Activated CD4-positive, alpha-beta memory T cell treated with anti-CD3 and anti-CD28 coated beads for 36 hours (primary cell): ENCODE measurements at places on chromosomes 1 and 21.

GRCh38 chr1:38344716-38345115, 298.1 kb upstream of the POU3F1 start:
- peak; percentile 56 for DNase-seq

GRCh38 chr1:95926331-95926730, 692.3 kb downstream of the RWDD3 start:
- DNase-seq, result no peak

DNA sequence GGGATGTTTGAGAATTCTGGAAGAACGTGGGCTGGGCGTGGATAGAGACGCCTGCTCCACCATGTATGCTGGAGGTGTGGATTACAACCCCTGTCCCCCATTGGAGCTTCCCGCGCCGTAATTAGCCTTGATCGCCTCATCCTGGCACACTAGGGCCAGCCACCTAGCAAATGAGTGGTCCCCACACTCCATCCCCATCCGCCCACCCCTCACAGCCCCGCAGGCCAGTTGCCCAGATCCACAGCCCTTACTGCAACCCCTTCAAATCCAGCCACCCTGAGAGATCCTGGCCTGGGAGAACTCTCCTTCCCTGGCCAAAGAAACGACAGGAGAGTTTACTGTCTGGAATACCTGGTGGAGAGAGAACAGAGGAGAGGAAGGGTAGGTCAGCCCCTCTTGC, 375 bp upstream of the GJA4 start:
- no peak for DNase-seq

GRCh38 chr1:73537400-73537799, 660.6 kb downstream of the LRRIQ3 start:
- no peak for DNase-seq

DNA sequence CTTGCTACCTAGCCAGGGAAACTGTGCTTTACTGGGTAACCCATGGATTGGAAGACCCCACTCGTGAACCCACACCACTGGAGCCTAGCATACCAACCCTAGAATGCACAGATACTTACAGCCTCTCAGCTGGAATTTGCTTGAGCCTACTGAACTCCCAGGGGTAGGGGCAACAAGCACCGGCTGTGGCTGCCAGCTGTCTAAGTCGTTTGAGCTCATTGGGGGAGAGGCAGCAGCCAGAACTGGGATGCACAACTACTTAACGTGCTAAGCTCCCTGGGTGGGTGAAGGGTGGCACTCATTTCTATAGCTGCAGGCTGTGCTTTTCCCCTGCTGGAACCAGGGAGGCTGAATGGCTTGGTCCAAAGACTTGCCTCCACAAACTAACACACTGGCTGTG, 212.4 kb downstream of the ZNF648 start:
- no peak for DNase-seq

DNA sequence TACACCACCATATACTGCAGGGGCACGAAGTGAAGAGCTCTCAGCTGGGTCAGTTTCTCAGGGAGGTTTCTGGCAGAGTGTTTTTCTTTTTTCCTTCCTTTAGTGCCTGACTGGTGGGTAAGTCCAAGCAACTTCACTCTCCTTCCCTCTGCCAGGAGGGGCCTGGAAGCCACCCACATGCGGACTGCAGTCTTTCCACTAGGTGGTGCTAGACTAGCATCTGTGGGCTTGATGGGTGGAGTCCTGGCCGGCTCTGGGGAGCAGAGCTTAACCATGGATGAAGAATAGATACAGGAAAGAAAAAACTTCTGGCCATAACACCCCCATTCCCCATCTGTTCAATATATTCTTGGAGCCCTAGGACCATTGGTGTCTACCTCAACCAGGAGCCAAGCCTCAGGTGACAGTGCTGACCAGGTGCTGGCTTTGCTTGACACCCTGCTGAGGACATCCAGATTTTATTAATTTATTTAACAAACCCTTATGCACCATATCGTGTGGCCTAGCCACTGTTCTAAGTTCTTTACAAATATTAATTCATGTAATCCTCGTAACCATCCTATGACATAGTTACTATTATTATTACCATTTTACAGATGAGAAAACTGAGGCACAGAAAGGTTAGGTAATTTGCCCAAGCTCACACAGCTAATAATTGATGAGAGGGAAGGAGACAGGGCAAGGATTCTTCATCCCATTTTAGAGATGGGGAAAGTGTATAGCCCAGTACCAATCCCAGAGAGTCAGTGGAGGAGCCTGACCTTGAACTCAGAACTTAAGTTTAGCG, 126.7 kb upstream of the CSF3R start:
- peak; percentile 61 for DNase-seq

DNA sequence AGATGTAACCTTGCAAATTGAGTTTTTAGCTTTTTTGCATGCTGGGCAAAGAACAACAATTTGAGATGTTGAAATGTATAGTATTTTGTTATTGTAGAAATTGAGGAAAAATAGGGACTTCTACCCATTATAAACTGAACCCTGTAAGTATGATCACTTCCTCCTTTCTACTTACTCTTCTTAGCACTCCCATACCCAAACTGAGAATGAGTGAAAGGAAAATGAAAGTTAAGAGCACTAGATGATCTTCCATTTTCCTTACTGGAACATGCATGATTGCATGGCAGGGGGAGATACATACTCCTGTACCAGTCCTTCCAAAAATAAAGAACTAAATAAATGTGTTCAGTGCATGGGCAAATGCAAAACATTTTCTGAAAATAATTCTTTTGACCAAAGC, 107.4 kb upstream of the KIAA1614 start:
- no peak for DNase-seq

GRCh38 chr1:199282751-199283305, 644.0 kb downstream of the PTPRC start:
- no peak for DNase-seq

GRCh38 chr1:119968068-119968492, 71.8 kb upstream of the ADAM30 start:
- DNase-seq, result peak; percentile 89

- DNase-seq, result no peak
Measured at GRCh38 chr1:154829062-154829461, 41.0 kb downstream of the KCNN3 start.

DNA sequence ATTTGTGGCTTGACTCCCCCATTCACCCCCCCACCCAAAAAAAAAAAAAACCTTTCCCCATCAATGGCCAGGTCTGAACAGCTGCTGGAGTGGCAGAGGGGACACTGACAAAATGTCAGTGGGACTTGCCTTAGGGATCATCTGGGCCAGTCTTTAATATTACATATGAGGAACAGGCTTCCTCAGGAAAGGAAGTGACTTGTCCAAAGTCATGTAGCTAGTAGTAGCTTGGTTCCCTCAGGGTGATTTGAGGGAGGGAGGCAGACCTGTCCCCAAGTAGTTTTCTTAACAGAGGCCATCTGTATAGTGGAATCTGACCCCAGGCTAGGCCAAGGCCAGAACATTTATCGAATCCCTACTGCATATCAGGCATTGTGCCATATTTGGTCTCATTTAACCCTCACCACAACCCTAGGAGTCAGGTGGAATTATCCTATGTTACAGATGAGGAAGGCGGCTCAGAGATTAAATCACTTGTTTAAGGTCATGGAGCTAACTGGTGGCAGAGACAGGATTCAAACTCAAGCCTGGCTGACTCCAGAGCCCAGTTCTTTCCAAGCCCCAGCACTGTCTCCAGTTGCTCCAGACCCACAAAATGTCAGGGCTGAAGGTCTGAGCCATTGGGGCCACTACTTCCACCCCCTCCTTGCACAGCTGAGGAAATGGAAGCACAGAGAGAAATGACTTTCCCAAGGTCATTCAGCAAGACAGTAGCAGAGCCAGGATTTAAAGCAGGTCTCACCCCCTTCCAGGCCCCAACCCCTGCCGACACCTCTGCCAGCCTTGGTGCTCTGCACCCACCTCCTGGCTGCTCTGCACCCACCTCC, 10.4 kb downstream of the ZBTB7B start:
- DNase-seq, result no peak

GRCh38 chr1:25550683-25551310, 7.4 kb downstream of the LDLRAP1 start:
- DNase-seq, result no peak

- DNase-seq, result no peak
Measured at GRCh38 chr1:113981962-113982931, 3.0 kb downstream of the OLFML3 start.

GRCh38 chr1:5415606-5416005, 576.6 kb downstream of the NPHP4 start:
- no peak for DNase-seq

DNA sequence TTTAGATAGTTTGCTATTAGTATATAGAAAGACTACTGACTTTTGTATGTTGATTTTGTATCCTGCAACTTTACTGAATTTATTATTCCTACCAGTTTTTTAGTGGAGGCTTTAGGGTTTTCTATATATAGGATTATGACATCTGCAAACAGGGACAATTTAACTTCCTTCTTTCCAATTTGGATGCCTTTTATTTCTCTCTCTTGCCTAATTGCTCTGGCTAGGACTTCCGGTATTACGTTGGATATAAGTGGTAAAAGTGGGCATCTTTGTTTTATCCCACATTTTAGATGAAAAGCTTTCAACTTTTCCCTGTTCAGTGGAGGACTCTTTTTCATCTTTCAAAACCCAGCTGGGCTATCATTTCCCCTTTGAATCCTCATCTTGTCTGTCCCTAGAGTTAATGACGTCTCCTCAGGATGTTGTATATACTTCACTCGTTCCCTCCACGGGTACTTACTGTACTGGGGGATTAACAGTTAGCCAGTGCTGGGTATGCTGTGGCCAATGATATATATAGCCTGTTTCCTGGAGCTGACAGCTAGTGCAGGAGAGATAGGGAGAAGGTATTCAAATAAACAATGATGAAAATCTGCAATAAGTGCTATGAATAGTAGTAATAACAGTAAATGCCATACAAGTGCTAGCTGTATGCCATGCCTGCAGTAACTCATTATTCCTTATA, 9.8 kb downstream of the ACOT11 start:
- DNase-seq, result no peak

GRCh38 chr1:94143809-94144176, 22.8 kb upstream of the ABCA4 start:
- no peak for DNase-seq

DNA sequence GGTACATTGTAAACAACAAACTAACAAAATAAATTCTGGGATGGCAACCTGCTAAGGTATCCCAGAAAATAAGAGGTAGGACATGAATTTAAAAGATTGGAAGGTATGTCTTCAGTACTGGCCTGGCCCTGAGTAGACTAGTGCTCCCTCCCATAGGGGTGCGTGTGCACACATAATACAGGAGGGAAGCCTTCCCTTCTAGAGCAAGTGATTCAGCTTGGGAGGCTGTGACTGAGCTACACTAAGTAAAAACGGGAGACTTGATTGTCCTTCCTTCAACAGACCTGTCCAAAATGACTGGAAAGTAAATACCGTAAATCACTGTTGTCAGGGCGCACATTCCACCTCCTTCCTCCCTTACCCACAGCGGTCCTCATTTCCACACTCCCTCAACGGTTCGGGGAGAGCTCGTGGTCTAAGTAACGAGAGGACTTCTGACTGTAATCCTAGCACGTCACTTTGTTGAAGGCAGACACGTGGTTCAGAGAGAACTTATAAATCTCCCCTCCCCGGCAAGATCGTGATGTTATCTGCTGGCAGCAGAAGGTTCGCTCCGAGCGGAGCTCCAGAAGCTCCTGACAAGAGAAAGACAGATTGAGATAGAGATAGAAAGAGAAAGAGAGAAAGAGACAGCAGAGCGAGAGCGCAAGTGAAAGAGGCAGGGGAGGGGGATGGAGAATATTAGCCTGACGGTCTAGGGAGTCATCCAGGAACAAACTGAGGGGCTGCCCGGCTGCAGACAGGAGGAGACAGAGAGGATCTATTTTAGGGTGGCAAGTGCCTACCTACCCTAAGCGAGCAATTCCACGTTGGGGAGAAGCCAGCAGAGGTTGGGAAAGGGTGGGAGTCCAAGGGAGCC, at the start of gene TGFB2:
Gene TGFB2, plus strand, starts transcription at position 523 of the 859 bp plus-strand sequence. CDS start 1,366 bp downstream, outside the sequence.
- peak; percentile 28 for DNase-seq

- DNase-seq, result no peak
Measured at GRCh38 chr1:56336982-56337381, 242.4 kb downstream of the PLPP3 start.

- no peak for DNase-seq
Measured at GRCh38 chr1:11294951-11295350, 22.0 kb downstream of the UBIAD1 start.

DNA sequence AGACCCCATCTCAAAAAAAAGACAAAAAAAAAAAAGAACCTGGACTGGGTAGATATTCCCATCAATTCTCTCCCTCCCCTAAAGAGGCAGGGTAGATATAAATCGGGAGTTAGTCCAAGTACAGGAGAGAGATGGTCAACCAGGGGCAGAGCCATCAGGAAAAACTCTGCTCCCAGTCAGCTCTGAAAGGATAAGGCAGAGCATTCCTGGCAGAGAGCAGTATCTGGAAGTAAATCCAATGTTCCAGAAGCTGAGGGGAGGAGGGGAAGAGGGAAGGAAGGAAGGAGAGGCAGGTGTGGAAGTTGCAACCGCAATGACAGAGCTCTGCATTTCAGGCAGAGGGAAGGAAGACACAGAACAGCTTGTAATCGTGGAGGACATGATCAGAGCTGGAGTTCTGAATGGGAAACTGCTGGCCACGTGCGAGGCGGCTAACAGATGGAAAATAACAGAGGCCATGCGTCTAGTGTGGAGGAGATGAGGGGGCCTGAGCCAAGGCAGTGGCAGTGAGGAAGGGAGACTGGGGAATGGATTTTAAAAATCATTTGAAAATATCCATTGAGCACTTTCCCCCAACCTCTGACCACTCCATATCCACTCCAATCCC, 15.3 kb upstream of the VWA5B1 start:
- no peak for DNase-seq

DNA sequence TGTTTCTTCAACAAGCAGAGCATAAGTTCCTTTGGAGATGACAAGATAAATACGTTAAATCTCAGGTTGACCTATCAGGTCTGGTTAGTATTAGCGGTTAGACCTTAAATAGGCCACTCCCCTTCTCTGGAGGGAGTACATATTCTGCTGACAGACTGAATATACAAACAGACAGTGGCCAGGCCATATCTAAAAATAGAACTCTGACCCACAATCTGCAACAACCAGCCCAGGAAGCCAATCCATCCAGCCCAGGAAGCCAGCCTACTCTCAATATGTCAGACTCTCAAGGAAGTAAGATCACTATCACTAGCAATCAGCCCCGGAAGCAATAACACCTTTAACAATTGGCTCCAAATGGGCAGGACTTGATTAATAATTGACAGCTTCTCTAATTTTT, 6.7 kb downstream of the IL20 start:
- no peak for DNase-seq

- no peak for DNase-seq
Measured at GRCh38 chr21:33684923-33685560, 42.7 kb downstream of the ITSN1 start.

GRCh38 chr1:42767510-42768000, 506 bp downstream of the C1orf50 start:
- no peak for DNase-seq

DNA sequence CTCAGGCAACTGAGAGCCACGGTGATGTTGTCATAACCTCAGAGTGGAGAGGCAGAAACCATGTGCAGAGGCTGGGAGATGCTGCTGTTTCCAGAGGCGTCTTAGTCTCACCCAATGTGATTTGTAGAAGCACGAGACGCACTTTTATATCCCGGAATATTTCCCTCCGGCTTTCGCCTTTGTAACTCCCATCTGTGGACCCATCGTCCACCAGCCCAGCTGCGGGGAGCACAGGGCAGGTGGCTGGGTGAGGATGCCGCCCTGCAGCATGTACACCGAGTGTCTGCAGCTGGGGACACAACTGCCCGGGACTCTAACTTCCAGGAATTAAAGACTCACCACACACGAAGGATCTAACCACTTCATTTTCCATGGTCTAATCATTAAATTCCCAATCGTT, 43.5 kb downstream of the UBASH3A start:
- no peak for DNase-seq
